ENCODE measurements at places on chromosomes 6 and 20.

DNA sequence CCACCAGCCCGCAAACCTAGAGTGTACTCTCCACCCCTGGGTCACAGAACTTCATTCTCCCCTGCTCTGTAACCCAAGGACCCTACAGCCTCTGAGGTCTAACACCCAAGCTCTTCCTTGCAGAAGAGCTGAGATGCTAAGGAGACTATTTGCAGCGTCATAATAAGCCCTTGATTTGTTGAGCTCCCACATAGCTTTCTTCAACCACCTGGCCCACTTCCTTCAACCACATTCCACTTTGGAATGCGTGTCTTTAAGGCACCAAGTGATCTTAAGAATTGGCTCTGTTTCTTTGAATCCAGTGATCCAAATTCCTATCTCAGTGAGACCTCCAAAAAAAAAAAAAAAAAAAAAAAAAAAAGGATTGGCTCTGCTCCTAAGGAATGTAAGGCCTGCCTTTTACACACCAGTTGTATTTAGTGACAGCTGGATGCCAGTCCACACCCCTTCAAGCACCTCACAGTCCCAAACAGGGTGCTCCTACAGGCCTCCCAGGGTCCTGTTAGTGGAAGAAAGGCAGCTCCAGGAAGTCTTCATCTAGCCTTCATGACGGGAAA lies 106.2 kb downstream of the UBE3D start:
- no peak for DNase-seq

GRCh38 chr20:53128004-53128403 lies 155.8 kb downstream of the TSHZ2 start:
- no peak for DNase-seq

- no peak for DNase-seq
These were observed 26.0 kb upstream of the KIF16B start for GRCh38 chr20:16599257-16599656.

- no peak for DNase-seq
These were observed 653.0 kb downstream of the HTR1B start for GRCh38 chr6:76810286-76810685.

DNA sequence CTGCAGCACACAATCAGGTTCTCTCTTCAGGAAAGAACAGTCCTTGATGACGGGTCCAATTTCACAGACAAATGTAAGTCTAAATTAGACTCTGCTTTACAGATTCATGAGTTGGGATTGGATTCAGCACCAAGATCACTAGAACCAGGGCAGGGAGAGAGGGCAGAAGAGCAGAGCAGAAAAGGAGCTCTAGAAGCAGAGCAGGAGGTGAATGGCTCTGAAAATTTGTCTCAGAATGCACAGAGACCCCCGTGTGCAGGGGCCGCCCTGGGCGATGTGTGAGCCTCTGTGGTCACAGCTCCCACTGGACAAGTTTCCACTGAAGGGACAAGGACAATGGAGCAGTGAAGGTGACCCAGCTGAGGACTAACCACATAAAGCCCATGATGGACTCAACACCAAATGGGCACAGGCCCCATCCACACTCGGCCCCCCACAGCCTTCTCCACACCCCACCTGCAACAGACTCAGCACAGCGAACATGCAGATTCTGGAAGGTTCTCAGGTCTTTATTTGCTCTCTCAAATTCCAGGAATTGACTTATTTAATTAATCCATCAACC lies 3.5 kb downstream of the HLA-B start:
- DNase-seq, result no peak

GRCh38 chr6:54236984-54237383 lies 71.3 kb upstream of the TINAG start:
- DNase-seq, result no peak

GRCh38 chr6:91719414-91719813 lies 1132.5 kb upstream of the MAP3K7 start:
- peak; percentile 33 for DNase-seq

- no peak for DNase-seq
These were observed 172.4 kb downstream of the ADGB start for GRCh38 chr6:146770965-146771735.

DNA sequence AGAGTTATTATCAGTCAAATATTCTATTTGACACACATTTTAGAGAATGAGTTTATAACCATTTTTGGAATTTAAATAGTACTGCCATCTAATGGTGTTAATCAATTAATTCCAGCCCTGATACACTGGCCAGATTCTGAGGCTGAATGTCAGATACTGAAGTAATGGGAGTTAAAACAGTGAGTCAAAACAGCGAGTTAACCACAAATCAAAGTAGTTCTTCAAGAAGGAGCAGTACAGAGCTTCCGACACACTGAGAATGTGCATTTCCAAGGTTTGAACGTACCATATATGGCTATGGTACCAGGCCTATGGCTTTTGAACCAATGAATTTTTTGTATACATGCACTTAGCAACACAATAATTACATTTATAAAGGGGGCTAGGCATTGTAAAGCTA lies 11.3 kb upstream of the CEP43 start:
- no peak for DNase-seq

DNA sequence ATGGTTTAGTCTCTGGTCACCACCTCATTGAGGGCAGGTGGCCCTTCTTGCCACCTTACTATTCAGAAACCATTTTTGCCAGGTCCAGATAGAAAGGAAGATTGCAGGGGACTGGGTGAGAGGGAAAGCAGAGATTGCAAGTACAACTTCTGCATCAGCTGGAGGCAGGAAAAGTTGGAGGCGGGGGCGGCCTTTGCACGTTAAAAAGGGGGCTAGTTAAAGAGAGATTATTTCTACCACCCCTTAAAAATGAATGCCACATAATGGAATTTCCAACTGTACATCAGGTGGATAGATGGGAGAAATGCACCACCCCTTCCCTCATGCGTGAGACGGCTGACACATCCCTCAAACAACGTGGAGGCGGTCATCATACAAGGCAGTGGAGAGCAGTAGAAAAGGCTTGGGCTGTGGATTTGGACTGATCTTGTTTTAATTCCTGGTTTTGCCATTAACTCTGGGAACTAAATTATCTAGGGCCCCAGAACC lies 95.4 kb upstream of the CNKSR3 start:
- no peak for DNase-seq

GRCh38 chr20:39645131-39645530 lies 683.0 kb downstream of the DHX35 start:
- peak; percentile 24 for DNase-seq

Measured in eye (tissue), 1 donor.